ENCODE measurements at places on chromosomes 7 and 10.

DNA sequence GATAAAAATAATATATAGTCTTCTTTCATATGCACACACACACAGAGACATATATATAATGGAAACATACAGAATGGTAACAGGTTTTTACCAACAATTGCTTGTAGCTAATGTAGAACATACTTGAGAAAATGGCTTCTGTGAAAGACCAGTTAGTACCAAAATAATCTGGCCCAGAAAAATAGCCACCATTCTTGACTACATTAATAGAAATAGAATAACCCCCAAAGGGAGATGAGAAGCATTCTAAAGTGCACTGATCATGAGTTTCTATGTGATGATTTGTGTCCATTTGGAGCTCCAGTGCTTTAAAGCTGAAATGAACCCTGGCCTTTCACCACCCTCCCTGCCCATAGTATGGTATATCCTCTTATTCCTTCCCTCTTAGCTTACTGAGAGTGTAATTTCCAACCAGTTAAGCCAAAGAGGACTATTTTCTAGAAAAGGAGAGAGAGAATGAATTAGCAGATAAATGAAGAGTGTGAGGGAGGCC, 22.9 kb upstream of the IFIT2 start:
- no peak for DNase-seq

DNA sequence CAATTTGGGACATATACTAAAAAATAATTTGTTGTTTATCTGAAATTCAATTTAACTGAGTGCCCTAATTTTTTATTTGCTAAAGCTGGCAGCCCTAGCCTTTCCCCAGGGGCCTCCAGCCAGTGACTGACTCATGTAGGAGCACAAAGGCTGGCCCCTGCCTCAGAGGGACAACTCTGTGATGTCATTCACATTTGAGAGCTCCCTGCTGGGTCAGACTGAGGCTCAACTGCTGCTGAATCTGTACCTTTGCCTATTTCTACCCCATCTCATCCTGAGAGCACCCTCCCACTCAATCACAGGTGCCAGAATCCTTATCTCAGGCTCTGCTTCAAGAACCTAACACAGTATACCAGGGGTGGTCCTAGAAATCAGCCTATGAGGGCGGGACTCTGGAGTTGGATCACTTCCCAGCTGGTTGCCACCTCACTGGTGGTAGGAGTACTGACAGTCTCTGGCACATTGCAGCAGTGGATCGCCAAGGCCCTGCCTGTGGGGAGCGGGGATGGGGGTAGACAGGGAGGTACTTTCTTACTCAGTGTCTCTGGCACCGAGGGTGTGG, 11.6 kb downstream of the GCK start:
- no peak for DNase-seq

DNA sequence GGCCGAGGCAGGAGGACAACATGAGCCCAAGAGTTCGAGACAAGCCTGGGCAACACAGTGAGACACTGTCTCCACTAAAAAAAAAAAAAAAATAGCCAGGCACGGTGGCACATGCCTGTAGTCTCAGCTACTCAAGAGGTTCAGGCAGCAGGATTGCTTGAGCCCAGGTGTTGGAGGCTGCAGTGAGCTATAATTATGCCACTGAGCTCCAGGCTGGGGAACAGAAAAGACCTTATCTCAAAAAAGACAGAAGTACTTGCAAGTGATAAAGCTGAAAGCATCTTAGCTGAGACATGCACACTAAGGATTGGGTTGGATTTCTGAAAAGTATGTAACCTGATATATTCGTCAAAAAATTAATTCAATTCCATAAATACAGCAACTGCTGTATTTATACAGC, 68.4 kb downstream of the PPP1R3C start:
- DNase-seq = no peak

- no peak for DNase-seq
Measured at GRCh38 chr7:81715984-81716588, 53.8 kb downstream of the HGF start.

DNA sequence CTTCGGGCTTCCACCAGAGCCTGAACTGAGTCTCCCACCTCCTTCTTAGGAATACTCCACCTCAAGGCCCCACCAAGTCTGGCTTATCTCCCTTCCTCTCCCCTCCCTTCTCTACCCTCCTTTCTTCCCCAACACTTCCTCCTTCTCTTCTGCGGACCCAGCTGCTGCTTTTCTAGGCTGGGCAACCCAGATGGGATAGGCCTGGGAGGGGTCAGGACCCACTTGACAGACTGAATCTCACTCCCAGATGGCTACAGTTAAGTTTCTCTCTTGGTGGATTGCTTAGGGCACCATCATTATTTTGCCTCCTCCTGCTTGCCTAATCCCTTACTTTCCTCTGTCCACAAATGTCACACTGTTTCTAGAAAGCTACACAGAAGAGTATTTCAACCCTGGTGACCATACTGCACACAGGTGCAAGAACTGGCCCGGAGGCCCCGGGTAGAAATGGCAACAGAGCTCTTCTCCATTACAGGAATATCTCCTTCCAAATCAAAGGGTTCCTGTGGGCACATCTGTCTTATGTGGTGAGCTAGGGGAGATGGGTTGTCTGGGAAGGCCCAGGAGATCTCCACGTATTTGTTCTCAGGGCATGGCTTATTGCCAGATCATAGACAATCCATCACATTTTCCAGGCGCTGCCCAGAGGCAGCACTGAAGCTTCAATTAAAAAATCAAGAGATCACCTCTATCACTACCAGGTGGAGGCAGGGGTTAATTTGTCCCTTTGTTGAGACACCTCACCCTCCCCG, 5.1 kb upstream of the HOXA11 start:
- DNase-seq = no peak

GRCh38 chr7:17646253-17646956, 293.9 kb downstream of the SNX13 start:
- DNase-seq = no peak

- DNase-seq = peak; percentile 67
Measured at GRCh38 chr10:43204943-43205671, 61.8 kb downstream of the RASGEF1A start.

- DNase-seq = no peak
Measured at GRCh38 chr7:37068902-37069301, 344.6 kb upstream of the AOAH start.

- DNase-seq = no peak
Measured at GRCh38 chr10:51743146-51743545, 43.8 kb upstream of the CSTF2T start.

DNA sequence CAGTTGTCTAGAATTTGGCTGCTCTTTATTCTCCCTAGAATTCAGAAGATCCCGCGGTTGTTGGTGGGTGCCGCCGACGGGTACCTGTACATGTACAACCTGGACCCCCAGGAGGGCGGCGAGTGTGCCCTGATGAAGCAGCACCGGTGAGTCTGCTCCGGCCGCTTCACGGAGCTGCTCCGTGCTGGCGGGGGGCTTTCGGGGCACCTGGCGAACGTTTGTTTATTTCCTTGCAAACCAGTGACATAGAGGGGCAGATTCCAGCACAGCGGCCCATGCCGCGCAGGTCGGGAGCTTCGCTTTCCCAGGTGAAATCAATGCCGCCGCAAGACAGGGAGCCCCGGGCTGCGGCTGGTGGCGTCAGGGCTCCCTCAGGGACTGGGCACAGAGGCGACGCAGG, 38.0 kb downstream of the WIPI2 start:
- no peak for DNase-seq

- no peak for DNase-seq
Measured at GRCh38 chr10:20502903-20503585, 394.1 kb downstream of the NEBL start.

GRCh38 chr10:80477813-80478212, 23.7 kb downstream of the TSPAN14 start:
- DNase-seq = no peak

- DNase-seq = no peak
Measured at GRCh38 chr7:130904792-130905191, 170.8 kb upstream of the KLF14 start.

DNA sequence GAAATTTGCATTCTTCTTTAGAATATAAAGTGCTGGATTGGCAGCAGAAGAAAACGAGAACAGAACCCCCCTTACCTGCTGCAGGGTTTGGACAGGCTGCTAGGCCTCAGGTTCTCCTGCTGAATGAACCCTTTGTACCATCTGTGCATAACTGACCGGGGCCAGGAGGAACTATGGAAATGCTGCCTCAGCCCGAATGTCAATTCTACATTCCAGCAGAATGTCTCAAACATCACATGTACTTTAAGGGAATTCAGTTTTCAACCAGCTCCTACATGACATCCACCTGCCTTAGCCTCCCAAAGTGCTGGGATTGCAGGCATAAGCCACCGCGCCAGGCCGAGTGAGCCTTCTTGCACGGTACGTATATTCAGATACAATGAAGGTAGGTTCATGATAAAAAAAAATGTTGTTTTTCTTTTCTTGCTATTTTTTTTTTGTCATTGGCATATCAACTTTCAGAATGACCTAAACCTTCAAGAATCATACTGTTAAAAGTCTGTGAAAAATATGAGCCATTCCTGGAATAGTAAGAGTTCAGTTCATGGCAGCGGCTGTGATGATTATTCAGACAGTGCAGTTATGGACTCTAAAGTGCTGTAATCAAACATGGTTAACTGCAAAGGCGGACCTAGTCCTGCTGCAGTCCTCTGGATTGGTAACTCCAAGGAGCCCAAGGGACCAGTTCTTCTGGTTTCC, 84.4 kb upstream of the TNS3 start:
- DNase-seq = no peak

DNA sequence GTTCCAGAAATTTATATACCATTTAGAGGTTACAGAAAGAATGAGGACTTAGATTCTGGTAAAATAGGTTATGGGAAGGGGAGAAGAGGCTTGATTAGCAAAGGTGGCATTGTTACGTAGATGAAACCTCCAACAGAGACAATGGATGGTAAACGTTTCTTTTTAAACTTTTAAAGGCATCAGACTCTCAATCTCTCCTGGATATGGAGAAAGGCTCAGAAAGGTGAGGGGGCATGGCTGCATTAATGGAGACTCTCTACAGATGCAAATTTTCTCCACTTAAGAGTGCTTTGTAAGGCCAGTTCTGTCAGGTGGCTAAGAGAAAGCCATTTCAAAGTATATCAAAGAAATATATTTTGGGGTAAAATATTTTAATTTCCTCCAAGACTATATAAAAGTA, 240.9 kb upstream of the PTER start:
- no peak for DNase-seq

GRCh38 chr10:114246679-114247305, 7.7 kb downstream of the VWA2 start:
- DNase-seq = no peak

DNA sequence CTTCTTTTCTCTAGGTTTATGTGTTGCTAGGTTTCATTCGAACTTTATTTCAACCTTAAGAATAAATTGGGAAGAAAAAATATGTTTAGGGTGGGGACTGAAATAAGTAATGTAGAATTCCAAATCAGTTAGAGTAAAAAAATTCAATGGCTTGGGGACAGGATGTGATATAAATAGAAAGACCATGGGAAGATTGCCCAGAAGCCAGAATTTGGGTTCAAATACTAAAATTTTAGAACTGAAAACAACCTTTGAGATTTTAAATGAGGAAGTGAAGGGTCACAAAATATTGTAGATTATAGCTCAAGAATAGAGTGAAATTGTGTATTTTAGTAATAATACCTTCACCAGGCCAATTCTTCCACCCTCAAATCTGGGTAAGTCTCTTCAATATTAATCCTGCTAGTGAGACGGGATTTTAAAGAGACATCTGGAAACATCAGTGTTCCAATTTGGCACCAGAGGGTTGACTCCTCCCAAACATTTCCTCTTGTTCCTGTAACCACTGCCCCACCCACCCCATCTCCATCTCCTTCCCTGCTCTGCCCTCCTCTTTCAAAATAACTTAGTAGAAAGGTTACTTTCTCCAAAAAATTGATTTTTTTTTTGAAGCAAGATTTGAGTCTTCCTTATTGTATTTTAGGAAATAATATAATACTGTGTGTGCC, 51.3 kb upstream of the FAM3C start:
- DNase-seq = no peak

DNA sequence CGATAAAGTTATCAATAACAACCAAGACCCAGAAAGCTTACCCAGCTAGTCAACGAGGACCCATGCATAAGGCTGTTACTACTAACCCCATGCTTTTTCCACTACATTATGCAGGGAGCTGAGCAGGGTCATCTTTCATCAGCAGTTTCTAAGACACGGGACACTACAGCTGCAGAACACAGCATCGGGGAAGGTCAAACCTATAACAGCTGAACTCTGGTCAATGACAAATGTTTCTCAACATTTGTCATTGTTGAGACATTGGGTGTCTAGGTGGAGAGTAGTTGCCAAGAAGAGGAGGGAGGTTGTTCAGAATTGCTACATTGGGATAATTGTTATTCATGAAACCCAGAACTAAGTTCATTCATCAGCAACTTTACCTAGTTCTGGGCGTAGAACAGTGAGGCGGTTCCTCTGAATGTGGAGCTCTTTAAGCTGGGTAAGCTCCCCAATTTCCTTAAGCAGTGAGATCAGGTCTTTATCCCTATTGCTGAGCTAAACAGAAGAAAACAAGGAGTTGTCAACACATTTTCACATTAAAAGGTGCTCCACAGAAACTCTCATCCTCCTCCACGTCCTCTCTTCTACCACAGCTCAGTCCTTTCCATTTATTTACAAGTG, 105.6 kb downstream of the ZNF22 start:
- no peak for DNase-seq

DNA sequence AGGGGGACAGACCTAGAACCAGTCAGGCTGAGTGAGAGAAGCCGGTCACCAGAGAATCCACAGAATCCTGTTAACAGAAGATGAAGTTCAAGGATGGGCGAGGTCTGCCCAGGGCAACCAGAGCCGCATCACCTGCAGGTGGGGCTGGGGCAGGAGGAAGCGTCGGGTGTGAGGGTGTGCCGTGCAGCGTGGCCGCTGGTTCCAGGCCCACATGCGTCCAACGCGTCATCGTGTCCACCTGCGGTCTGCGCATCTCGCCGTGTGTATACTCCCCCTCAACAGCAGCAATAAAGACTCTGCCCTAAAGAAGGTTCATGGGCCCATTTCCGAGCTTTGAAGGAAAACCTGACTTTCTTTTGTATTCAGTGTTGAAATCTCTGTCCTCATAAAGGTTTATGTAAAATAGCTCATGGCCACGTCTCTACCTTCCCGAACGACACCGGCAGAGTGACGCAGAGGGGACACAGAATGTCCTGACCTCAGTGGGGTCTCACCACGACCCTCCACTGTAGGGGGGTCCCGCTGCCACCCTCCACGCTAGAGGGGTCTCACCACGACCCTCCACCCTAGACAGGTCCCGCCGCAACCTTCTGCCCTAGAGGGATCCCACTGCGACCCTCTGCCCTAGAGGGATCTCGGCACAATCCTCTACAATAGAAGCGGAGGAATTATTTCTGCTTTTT, 446.9 kb downstream of the PTPRN2 start:
- no peak for DNase-seq

DNA sequence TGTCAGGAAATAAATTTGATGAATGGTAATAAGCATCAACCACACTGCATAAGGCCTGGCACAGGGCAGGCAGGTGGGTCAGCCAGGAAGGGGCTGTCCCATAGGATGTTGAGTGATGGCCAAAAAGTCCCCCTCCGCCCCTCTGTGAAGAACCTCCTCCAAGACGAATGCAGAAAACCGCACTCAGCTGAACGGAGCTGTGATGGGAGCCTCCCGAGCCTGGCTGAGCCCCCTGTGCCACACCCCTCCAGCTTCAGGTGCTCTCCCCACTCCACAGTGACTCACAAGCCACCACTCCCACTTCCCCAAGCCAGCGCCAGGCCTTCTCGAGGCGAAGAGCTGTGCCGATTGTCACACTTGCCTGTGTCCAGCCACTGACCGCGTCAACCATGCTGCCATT, 184.2 kb downstream of the MAD1L1 start:
- DNase-seq = no peak

- no peak for DNase-seq
Measured at GRCh38 chr10:119761106-119761505, 35.3 kb downstream of the INPP5F start.

- DNase-seq = peak; percentile 31
Measured at GRCh38 chr7:23277359-23277989, 21.7 kb upstream of the MALSU1 start.
